ENCODE measurements at places on chromosomes 12 and 14.

- DNase-seq, result no peak
These were observed 207.3 kb downstream of the ALG10B start for GRCh38 chr12:38523920-38524319.

- DNase-seq, result no peak
These were observed 204.1 kb downstream of the CACNA1C start for GRCh38 chr12:2256915-2257314.

DNA sequence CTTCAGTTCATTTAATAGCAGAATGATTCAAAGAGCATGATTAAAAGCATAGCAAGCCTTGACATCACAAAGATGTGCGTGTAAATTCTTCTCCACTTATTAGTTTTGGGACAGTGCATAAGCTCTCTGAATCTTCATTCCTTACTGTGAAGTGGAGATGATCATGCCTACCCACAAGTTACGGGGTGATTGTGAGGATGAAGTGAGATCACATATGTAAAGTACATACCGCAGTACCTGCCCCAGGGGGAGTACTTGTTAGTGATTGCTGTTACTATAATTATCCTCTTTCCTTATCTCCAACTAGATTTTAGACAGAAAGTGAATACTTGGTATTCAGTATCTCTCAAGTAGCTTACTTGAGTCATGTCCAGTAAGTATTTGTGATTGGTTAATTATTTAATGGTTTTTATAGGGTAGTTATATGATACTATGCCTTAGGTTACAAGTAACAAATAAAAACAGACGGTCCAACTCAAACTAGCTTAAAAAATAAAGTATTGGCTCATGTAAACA, 6.0 kb downstream of the RAD9B start:
- DNase-seq, result no peak

DNA sequence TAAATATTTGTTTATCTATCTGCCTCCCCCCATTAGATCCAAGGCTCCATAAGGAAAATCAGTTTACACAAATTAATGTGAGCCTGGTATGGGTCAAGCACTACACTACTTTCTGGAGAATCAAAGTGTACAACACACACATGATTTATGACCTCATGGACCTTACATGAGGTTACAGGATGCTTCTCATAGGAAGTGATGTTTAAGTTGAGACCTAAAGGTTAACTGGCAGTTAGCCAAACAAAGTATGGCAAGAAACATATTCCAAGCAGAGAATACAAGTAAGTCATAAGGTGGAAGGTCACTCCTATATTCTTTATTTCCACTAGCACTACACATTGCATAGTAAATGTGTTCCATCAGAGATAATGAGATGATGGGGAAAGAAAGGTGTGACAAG, 39.2 kb downstream of the OSBPL8 start:
- DNase-seq, result no peak

DNA sequence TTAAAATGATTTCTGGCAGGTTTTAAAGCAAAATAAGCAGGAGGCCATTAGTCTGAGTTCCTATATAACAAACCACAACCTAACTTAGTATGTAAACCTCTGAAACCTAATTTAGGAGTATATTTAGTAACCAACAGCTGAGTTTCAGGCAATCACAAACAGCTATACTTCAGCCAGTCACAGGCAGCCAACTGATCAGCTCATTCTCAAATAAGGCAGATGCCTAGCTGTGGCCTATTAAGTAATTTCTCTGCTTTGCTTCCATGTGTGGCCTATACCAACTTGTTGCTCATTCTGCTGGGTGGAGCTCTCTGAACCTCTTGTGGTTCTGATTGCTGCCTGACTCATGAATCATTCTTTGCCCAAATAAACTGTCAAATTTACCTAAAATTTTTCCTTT, 408.9 kb upstream of the FBXO33 start:
- DNase-seq, result no peak

DNA sequence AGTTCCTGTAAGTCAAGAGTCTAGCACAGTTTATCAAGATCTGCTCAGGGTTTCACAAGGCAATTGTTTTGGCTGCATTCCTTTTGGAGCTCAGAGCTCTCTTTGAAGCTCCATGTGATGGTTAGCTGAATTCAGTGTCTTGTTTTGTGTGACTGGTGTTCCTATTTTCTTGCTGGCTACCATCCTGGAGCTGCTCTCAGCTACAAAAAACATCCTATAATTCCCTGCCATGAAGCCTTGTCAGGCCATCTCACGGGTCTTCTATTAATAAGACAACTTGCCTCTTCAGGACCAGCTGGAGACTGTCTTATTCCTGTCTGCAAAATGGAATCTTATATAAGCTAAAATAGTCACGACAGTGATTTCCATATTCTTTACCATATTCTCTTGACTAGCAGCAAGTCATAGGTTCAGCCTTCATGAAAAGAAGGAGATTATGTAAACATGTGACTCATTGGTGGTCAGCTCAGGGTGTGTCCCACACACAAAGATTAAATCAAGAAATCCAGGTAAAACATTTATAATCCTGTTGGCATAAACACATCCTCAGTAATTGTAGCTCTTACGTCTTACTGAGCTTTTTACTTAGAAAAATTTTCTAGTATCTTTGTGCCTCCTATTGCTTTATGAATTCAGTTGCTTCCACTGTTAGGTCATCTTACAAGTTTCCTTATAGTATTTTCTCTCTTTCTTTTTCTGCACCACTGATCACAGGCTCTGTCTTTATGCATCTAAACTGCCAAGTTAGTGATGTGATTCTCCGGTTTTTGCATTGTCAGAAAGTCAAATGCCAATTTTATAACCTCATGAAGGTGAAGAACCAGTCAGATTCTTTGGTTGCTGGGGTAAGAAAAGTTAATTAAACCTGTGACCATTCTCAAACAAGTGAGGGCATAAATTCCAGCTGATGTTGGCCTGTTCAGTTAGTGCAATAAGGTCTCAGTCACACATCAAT, 378.5 kb upstream of the MGAT4C start:
- no peak for DNase-seq

DNA sequence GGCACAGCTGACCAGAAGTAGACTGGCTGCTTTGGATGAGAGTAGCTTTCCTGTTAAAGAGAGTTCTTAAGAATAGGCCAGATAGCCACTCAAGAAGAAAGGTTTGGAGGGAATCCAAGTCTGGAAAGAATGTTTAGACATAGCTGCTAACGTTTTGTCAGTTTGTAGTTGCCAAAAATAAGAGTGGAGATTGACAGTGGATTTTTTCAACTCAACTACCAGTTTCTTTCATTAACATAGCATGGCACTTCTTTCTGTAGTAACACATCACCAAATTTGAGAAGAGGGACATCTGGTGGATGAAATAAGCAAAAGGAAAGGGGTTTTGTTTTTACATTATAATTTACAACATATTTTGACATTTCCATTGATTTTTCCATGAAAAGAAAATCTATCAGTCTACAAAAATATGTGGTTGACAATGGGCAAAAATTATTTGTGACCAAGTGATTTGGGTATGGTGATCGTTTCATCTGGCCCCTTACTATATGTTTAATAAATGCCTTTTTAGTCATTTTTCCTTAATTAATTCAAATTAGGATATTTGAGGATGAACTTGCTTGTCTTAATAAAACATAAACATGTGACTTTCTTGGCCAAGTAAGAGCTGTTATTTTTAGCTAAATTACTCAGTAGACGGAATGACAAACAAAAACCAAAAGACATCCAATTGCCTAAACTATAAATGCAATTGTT, 71.1 kb downstream of the PTPRR start:
- no peak for DNase-seq
